NCI-H82 (cell line): ENCODE measurements at places on chromosomes 7 and 10.

DNA sequence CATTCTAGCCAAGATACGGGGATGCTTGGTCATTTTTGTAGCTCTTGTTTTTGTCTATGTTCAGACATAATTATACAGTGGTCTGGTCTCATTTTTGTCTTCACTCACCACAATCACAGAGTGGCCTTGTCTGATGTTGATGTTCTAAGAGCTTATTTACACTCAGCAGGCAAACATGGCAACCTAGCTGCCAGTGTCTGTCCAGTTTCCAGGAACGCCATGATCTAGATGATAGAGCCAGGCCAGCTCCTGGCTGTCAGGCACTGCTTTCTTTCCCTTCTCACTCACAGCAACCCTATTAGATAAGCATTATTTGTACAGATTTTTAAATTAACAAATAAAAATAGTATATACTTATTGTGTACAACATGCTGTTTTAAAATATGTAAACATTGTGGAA, 98.6 kb upstream of the PHF14 start:
- DNase-seq, result no peak

DNA sequence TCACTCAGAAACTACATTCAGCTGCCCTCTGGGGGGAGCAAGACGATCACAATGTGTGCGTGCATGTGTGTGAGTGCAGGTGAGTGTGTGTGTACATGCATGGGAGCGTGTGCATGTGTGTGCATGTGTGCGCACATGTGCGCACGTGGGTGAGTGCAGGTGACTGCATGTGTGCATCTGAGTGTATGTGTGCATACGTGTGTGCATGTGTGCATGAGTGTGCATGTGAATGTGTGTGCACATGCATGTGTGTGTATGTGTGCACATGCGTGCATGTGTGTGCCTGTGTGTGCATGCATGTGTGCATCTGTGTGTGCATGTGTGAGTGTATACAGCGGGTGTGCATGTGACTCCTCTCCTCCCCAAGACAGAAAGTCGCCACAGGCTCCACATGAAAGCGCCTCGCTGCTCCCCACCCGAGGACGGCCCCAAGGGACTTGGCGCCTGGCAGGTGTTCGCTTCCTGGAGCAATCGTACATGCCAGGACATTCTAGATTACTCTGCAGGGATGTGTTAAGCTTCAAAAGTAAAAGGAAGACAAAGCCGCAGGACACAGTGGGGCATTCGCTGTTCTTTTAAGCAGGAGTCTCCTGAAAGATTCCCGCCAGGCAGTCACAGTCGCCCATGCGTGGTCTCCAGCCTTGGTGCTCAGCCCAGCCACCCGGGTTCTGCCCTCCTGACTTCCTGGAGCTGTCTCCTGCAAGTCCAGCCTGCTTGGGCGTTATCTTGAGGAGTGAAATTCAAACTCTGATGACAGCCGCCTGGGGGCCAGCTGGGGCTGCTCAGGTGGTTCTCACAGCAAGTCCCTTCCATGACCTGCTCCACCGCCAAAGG, 42.0 kb upstream of the ADGRA1 start:
- DNase-seq, result no peak

DNA sequence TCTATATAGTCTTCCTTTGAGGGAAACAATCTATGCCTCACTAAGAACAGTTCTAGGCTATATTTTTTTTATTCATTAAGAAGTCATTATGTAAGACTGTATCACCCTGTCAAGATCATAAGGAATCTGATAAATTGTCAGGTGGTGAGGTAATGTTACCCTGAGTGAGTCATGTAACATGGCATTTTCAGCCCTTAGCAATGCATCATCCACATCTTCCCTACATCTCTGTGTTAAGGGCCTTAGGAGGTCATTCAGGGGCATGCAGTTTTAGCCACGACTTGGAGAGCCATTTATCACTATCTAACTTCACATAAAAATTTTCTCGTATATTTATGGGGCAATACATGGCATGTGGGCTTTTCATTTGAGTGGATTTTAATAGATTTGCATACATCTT, 924.5 kb upstream of the MBL2 start:
- DNase-seq, result no peak

DNA sequence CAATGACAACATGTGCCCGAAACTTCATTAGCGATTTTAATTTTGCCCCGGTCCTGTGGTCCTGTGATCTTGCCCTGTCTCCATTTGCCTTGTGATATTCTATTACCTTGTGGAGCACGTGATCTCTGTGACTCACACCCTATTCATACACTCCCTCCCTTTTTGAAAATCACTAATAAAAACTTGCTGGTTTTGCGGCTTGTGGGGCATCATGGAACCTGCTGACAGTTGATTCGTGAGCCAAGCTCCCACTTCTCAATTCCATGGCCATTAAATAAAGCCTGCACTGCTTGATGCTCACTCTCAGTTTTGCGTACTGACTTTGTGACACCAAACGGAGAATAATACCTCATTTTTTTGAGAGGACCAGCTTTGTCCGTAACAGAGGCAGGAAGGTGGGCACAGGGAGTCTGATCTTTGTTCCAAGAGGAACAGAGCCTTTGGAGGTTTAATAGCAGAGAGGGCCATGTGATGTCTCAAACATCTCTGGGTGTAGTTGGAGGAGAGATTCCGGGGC, 3.8 kb upstream of the ADAMTS14 start:
- no peak for DNase-seq

DNA sequence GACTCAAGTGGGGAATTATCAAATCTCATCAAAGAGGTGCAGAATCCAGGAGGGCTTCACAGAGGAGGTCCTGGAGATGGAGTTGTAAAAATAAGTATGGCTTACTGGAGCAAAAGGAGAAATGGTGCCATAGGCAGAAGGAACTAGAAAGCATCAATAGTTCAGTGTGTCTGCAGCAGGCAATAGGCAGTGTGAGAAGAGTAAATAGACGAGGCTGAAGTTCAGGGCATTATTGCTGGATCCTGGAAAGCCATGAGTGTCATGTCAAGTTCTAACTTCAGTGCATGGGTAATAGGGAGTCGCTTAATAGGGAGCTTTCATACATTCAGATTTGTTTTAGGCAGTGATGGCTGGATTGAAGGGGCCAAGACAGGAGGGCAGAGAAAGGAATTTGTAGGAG, 39.3 kb downstream of the CYP26A1 start:
- no peak for DNase-seq

- DNase-seq, result peak; percentile 30
These were observed 120.3 kb downstream of the BUB3 start for GRCh38 chr10:123274306-123275135.

DNA sequence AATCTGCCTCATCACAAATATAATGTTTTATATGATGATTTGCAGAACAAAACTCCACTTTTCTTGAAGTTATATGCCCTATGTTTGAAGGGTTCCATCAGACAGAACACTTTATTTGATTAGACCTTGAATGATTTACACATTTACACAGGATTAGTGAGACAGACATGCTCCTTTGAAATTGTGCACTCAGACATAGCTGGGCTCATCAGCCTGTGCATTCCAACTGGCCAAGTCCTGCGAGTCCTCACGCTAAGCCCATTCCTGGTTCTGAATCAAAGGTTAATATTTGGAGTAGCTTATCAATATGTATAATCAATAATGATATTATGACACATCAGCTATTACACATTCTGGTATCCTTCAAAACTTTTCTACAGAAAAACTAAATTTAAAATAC, 173.6 kb downstream of the MBL2 start:
- DNase-seq, result no peak

DNA sequence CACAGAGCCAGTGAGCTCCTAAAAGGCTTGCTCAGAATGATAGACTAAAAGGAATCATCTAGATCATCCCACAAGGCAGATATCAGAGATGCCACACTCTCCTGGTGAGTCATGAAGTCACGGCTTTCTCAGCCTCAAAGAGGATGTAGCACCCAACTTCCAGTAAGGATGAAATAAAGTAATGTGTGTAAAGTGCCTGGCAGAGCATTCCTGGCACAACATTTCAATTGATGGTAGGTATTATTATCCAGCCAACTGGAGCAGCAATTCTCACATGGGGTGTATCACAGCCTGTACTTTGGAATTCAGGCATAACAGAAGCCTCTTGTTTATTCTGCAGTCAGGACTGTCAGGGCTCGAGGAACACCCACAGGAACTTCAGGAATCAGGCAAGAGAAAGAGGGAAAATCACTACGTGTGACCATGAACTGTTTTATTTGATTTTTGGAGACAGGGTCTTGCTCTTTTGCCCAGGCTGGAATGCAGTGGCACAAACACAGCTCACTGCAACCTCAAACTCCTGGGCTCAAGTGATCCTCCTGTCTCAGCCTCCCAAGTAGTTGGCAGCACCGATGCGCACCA, 5.3 kb upstream of the NAT16 start:
- no peak for DNase-seq

DNA sequence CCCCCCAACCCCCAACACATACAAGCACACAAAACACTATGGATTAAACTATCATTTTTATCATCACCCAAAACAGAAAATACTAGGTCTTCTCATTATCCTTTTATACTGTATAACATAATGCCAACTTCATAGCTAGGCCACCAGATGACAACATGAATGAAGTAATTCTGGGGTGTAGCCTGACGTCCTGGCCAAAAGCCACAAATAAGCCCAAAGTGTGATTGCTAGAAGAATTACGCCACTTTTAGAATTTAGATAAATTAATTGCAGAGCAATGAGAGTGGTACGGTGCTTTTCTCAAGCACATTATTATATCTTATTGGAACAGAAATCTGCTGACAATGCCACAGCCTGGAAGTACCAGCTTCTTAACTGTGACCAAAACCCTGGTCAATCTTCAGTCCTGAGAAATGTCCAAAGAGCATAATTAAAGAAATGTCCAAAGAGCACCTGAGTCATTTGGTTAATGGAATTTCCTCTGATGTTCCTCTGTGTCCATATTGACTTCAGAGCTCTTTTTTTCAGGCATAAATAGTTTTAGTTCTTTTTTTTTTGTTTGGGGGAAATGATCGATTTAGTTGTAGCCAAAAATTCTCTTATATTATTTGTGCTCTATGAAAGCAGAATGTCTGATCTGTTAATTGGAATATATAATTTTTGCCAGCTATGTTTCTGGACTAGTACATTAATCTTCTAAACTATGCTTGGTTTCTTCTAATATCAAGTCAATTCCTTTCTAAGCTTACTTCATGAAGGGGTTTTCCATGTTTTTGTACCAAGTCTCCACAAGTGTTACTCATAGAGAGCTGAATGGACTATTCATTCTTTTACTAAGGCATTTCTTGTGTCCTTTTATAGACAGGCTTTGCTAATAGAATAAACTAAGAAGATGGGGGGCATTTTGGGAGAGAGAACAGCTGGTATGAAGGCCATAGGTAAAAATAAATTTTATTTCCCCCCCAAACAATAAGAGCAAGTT, 233.4 kb upstream of the SLC26A5 start:
- no peak for DNase-seq

DNA sequence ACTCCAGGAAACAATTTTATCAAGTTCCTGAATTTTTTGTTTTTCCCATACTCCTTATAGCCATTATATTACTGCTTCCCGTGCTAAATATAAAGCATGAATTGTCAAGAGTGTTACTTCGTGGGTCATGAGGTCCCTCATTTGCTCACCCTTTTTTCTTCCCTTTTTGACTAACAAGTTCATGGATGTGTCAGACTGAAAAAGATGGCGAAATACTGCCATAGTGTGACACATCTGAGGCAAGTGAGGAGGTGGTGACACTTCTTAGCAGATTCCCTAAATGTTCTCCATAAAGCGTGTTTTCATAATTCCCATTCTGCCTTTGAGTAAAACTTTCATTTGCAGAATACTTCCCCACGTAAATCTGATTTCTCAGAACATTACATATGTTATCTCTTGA, 269.6 kb upstream of the FZD1 start:
- no peak for DNase-seq

DNA sequence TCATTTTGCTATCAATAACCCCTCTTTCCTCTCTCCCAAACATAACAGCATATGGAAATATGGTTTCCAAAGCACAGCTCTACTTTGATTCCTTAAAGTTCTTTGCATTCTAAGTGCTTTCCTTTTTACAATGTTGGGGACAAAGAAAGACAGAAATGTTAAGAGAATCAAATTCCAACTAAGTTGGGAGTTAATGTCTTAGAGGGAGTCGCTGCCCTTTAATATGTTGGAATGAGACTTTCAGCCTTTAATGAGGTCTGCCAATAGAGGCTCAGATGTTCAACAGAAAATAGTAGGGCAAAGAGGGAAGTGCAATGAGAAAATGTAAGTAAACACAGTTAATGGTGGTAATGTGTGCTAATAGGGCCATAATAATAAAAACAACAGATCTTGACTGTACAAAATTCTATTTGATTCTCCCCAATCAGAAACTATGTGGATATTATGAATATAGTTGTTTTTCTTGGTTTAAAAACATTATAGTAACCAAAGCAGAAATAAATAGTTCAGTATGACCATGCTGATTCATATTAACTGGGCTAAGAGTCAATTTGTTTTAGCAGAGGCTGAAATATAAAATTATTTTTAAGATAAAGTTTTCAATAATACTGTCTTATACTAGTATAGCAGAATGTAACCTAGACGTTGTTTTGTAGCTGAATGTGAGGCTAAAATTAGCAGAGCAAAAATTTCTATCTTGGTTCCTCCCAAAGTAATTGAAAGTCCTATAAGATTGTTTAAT, 10.3 kb downstream of the HYCC1 start:
- DNase-seq, result no peak

GRCh38 chr10:54120806-54121205, 680.2 kb downstream of the PCDH15 start:
- no peak for DNase-seq

- DNase-seq, result no peak
These were observed 80.8 kb downstream of the INPP5A start for GRCh38 chr10:132618158-132618919.

DNA sequence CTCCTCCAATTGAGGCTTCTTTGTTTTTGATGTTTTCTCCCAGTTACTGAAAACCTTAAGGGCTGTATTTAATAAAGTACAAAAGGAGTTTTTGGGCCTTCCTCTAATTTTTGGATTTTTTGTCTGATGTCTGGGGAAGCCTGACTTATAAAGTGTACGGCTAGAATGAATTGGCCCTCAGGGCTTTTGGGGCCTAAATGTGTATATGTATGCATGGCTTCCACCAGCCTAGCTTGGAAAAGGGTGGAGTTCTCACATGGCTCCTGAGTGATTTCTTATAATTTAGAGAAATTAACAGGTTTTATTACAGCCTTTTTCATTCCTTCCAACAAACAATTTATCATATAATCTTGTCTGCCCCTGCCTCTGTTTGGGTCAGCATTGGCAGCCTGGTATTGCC, 10.4 kb upstream of the TBATA start:
- DNase-seq, result no peak

GRCh38 chr10:114697061-114697598, 39.1 kb upstream of the ABLIM1 start:
- DNase-seq, result no peak

GRCh38 chr7:139619367-139619657, 95.8 kb downstream of the CLEC2L start:
- DNase-seq, result no peak

GRCh38 chr7:28290496-28290895, 109.9 kb upstream of the JAZF1 start:
- DNase-seq, result no peak

GRCh38 chr10:65355141-65355680, 1570.6 kb upstream of the LRRTM3 start:
- DNase-seq, result no peak

- DNase-seq, result no peak
These were observed 106.7 kb downstream of the CUX1 start for GRCh38 chr7:101924171-101924570.

GRCh38 chr10:80660266-80660665, 122.6 kb downstream of the SH2D4B start:
- DNase-seq, result no peak

GRCh38 chr10:20648263-20648874, 248.7 kb downstream of the NEBL start:
- DNase-seq, result no peak
